ENCODE measurements at places on chromosomes 6 and 20.

DNA sequence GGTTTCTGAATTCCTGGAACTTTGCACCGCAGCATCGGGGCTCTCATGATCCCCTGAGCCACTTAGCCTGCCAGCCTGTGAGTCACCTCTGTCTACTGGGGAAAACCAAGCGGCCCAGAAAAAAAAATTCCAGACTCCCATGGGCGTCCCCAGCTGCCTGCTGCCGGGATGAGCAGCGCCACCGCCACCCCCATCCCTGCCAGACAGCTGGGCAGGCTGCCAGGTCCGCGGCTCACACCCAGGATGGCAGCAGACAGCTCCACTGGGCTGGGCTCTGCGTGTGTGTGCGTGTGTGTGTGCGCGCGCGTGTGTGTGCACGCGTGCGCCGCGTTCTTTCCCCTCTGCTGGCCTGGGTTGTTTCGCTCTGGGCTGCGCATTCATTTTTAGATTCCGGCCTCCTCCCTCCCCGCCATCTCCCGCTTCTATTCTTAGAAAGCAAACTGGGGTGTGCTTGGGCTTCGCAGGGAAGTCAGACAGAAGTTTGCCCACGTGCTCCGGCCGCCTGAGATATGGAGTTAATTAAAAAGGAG is 38.9 kb upstream of the PMEPA1 start:
- DNase-seq, result peak; percentile 77

GRCh38 chr6:166258854-166259276 is 49.3 kb downstream of the PRR18 start:
- DNase-seq, result no peak

GRCh38 chr20:38386004-38386403 is 39.7 kb downstream of the LBP start:
- no peak for DNase-seq

DNA sequence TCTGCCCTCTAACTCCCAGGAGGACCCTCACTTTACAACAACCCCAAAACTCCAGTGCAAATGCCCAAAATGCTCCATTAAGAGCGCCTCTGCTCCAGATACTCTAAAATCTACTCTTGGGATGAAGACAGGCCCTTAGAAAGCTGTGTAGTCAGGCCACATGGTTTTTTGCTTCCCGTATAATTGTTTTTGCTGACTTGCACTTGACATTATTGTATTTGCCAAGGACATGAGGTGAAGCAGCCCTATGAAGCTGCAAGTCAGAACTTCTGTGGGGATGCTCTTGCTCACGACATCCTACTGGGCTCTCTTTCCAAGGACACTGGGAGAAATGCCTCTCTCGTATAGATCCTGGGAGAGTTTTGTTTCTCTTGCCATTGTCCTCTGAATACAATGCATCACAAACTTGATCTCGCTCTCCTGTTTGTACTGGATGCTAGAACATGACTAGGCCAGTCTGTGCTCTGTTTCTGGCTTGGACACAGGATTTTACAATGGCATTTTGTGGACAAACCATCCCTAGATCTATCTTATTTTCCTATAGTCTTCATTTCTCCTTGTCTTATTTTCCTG is 177.2 kb upstream of the DTNBP1 start:
- DNase-seq, result no peak

GRCh38 chr20:3168079-3168828 is 5.1 kb downstream of the LZTS3 start:
- peak; percentile 91 for DNase-seq

- DNase-seq, result peak; percentile 56
Measured at GRCh38 chr20:12925210-12925755, 83.5 kb upstream of the SPTLC3 start.

DNA sequence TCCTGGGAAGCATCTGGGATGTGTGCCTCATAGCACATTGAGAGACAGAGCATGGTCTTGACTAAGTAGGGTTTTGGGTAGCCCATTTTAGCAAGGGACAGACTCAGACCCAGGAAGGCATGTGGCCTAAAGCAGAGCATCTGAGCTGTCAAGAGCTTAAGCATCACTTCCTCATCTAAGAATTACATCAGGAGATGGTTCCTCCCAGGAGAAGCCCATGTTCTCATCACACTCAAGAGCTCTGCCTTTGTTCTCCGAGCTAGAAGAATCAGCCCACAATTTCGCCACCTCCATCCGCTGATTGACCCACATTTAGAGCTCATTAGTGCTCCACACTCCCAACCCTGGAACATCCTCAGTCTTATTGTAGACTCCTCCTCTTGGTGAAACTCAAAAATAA is 68.3 kb downstream of the NPEPL1 start:
- DNase-seq, result no peak

- no peak for DNase-seq
Measured at GRCh38 chr20:45359069-45359405, 3.9 kb upstream of the SYS1 start.

GRCh38 chr6:169253337-169254238 is at the start of gene THBS2:
THBS2 (minus strand) TSS chr6:169253846; CDS start chr6:169250784, 3,062 bp downstream.
- DNase-seq, result no peak

GRCh38 chr20:31790401-31790800 is 28.8 kb upstream of the MYLK2 start:
- no peak for DNase-seq

- no peak for DNase-seq
Measured at GRCh38 chr20:40663991-40664880, 24.8 kb downstream of the MAFB start.

DNA sequence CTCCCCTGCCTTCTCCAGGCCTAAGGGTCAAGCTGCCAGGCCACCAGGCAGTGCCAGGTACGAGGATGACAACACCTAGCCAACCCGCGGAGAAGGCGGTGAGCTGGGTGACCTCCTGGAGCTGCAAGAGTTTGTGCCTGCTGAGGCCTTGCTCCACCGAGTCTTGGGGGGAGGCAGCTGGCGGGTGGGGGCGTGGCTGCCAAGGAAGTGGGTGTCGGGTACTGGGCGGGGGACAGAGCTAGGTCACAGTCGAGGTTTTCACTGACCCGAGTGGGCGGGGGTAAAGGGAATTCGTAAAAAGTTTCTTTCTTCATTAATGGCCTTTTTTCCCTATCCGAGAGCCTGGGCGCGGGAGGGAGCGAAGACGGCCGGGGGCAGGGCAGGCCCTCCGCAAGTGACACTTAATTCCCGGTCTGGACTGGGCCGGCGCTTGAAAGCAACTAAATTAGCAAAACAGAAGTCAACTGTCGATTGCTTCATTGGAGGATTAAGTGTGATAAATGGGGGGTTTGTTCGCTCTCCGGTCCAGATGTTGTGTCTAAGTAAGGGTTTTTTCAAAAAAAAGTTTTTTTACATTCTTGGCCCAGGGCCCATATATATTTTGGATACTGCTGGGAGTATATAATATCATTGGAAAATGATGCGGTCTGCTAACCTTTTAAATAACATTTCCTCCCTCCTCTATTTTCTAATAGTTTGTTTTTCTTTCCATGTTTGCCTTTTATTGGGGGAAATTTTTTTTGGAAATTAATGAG is 43.1 kb upstream of the FOXP4 start:
- DNase-seq, result no peak

DNA sequence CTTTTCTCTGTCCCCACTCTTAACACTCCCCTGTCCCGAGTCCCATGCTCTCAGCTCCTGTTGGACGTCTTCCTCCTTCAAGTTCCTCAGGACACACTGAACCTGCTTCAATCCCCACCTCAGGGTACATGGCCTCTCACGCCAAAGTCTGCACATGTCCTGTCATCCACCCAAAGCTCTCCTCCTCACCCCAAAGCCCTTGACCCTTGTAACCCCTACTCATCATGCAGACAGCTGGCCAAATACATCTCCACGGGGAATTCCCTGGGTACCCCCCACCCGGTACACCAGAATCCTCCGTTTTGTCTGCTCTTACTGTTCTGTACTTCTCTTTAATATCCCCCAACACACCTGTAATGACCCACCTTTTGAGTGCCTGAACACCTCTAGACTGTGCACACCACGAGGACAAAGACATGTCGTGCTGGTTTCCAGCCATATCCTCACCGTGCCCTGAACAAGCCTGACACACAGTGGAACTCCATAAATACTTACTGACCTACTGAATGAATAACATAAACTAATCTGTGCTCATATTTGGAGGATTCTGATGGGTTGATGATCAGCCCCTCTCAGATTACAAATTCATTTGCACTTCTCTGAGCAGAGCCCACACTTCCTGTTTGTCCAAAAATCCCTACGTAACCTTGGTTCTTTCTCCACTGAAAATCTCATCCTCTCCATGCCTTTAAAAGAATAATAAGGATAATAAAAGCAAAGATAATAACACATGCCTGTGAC is 66.8 kb upstream of the EYA2 start:
- DNase-seq, result no peak

- DNase-seq, result no peak
Measured at GRCh38 chr6:5497896-5498578, 236.7 kb downstream of the FARS2 start.

GRCh38 chr20:44074252-44075151 is 112.5 kb downstream of the JPH2 start:
- DNase-seq, result peak; percentile 32

GRCh38 chr20:38184101-38184500 is 19.0 kb upstream of the TGM2 start:
- DNase-seq, result no peak

DNA sequence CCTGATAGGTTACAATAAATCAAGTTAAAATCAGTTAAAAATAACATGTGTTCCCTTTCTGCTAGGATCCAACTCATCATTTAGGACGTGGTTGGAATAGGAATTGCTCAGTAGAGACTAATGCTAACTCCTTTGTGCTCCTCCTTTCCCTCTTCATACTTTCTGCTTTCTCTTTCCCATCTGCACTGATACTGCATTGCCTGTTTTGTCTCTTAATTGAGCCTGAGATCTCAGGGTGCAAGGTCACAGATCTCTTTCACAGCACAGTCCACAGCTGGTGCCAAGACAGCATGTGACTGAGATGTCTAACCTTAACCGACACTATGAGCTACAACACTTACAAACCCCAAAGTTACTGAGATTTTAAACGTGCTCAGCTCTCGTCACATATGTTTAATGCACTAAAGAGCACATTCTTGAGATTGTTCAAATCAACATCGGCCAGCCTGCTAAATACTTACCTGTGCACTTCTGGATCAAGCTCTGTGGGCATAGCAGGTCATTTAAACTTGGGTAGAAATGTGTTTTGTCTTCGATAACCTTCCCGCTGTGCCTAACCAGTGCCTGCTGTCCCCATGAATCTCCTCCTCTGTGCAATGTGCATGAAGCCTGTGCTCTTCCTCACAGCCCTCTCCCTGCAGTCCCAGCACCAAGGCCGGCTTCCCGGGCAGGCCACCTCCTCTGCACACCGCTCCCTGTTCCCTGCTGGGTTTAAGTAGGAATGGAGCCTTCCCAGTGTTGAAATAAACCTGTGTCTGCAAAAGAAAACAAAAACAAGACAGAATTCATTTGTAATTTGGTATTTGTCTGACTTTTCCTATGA is 39.6 kb upstream of the AFDN start:
- no peak for DNase-seq

GRCh38 chr6:16450821-16451220 is 212.4 kb downstream of the GMPR start:
- DNase-seq, result no peak

DNA sequence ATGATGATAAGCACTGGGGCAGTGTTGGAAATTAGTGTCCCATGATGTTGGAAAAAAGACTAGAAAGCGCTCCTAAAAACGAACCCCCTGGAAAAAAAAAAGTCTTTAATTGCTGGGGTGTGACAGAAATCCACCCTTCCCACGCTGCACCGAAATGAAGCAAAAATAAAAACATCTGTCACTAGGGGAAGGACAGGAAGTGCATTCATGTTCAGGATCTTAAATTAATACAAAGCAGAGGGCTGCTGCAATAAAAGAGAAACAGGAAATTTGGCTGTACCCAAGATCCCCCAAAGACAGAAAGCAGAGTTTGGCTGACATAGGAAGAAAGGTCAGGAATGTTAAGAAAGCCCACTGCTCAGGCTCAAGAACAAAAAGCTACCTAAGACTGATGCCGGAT is 333.9 kb downstream of the TBC1D32 start:
- DNase-seq, result no peak

DNA sequence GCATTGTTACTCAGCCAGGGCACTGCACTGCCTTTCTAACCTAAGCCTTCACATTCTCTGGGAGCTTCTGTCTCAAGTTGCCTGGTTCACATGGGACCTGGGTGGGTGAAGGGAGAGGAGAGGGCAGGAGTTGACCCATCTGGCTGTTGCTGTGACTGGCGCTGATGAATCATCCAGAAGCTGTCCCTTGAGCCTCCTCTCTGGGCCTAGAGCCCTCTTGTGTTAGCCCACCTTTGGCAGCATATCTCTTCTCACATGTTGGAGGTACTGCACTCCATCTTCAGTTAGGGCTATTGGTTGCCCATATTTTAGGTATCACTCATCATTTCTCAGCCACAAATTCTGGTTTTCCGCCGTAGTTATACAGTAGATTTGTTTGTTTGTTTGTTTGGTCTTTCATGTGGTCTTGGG is 19.8 kb downstream of the XRN2 start:
- no peak for DNase-seq

GRCh38 chr6:95280686-95281273 is 296.6 kb upstream of the MANEA start:
- no peak for DNase-seq

GRCh38 chr20:31675828-31676608 is 38.3 kb downstream of the COX4I2 start:
- no peak for DNase-seq

DNA sequence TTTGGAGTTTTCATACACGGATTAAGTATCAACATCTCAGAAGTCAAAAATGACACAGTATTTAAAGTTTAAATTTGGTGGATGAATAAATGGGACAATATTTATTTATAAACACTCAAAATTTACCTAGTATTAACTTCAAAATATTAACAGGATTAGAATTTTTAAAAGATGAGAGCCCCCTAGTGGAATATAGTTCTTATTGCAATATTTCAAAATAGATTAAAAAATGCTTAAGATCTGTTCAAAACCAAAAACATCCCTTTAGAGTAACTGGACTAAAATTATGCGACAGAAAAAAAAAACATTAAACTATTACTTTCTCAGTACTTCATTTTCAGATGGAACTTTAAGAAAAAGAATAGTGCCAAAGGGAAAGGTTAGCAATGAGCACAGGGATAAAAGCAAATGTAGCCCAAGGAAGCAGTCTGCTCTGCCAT is 56.6 kb downstream of the SNX14 start:
- DNase-seq, result no peak

DNA sequence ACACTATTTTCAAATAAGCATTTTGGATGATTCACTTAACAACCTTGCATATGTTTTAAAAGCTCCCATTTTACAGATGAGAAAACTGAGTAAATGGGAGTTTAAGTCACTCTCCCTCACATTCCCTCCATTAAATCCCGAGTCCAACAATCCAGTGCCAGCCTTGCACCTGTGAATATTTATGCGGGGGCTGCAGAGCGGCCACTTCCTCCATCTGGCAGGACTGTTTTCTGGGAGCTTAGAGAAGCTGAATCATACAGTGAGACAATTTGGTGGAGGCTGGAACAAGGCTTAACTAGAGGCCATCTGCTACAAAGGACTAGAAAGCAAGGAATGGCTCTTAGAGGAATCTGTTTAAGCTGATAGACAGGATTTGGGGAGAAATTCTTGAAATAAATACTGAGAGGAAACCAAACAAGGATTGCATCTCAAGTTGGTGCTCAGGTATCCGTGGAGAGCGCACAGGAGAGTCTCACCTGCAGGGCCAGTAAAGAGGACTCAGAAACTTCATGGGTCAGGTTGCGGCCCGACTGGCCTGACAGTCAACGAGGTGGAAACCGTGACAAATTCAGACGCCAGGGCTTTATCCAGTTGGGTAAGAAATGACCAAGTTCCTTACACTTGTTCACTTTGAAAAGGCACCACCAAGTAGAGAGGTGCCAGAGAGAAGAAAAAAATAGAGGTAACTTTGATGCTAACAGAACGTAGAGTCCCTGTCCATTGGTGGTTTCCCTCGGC is 478.5 kb downstream of the QKI start:
- no peak for DNase-seq

GRCh38 chr6:87482366-87482765 is 9.6 kb downstream of the SLC35A1 start:
- no peak for DNase-seq
